Anterior cingulate cortex (tissue), 58 donors: ENCODE measurements at places on chromosomes 4 and X.

GRCh38 chrX:24153178-24153795 is 3.8 kb downstream of the ZFX start:
- no peak for DNase-seq

DNA sequence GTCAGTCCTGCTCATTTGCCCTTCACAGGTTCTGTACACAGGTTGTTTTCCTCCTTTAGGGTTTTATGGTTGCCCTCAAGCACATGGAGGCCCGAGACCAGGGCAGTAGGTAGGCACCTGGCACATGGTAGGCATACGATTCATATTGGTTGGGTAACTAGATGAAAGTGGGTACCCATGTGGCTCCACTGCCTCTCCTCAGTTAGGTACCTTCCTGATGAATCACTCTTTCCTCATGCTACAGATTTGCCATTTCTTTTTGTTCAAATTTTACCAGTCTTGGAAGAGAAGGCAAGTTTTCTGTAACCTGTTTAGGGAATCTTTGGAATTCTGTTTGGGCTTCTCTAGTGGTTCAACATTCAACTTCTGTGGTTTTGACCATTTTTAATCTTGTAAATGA is 121.3 kb downstream of the FHIP1A start:
- no peak for DNase-seq

DNA sequence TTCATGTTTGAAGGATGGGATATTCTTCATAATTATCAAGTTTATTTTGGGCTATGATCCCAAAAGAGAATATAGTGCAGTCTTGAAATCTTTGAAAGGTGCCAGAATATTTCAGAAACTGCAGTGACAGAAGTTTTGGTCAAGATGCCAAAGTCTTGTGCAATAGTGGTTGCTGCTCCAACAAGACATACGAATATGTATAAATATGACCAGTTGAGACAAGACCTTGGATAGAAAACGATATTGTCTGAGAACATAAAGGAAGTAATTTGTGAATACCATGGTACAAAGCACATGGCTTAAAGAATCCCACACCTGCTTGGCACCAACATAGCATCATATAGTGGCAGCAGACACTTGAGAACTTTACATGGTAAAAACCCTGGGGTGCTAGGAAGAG is 48.6 kb upstream of the AMELX start:
- DNase-seq: no peak

- no peak for DNase-seq
Measured at GRCh38 chr4:4267981-4268380, 20.0 kb upstream of the TMEM128 start.

- DNase-seq: no peak
Measured at GRCh38 chrX:47480576-47480975, 2.4 kb downstream of the ZNF41 start.

DNA sequence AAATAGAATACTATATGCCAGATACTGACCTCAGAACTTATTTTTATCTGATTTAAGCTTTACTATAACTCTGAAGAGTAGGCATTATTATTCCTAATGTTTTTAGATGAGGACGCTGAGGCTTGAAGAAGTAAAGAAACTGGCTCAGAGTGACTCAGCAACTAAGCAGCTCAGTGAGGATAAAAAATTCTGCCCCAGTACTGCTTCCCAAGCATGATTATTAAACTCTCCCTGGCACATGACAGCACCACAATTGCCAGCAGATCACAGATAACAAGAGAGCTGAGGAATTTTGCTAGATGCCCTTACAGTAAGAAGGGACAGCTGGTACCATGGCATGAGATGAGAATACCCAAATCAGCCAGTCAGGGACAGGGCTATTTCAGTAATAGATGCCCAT is 219.4 kb downstream of the NKX6-1 start:
- no peak for DNase-seq

GRCh38 chr4:10715696-10716095 is 31.1 kb upstream of the CLNK start:
- no peak for DNase-seq

- DNase-seq: no peak
Measured at GRCh38 chr4:111854494-111855087, 290.7 kb upstream of the FAM241A start.

DNA sequence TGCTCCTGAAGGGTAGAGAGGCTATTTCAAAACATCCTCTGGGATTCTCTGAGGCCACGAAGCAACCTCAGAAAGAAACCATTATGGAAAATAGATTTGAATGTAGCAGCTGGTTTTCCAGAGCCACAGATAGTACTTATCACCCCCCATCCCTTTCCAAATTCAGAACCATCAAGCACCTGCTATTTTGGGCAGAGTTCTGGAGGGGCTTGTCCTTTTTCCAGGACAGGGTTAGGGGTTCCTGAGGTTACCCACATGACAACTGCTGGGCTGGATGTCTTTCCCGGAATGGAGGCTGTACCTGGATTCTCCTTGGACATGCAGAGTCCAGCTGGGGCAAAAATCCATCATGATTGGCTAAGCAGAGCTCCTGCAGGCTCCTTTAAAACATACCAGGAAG is 22.0 kb upstream of the ZXDA start:
- no peak for DNase-seq

DNA sequence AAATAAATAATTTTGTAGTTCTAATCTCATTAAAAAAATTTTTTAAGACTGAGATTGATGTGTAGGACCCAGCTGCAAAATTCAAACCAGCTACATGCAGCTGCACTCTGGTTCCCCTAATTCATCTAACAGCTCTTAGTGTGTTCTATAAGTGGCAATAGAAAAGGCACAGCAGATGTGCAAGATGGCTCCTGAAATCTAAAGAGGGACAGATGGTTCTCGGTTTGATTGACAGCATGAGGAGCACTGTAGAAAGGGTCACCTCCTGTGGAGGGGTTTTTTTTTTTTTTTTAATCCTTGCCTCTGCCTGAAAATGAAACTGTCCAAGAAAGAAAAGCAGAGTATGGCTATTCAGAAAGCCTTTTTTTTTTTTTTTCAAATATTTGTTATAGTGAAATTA is 16.9 kb upstream of the OCIAD1 start:
- DNase-seq: no peak

DNA sequence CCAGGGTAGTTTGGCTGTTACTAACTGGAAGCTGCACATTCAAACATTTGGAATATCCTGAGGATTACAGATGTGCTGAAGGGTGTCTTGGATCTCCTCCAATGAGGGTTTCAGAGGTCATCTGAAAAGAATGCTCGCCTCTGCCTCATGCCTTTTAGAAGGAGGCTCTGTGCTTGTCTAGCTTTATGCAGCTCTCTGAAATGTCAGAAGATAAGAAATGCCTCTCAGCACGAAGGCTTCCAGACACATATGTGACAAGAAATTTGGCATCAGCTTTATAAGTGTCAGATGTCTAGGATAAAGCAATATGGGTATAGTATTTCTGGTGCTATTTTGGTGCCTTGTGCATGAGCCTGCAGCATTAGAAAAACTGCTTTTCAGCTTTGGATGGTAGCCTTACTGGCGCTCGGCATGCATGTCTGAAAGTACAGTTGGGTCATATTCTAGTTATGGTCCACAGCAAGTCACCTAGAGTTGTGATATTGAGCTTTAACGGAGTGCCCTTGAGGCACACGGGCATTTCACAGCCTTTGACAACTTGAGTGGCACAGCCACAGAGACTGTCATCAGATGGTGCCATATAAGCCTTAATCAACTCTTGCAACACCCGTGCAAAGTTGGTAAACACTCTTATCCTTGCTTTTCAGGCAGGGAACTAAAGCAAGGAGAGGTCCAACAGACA is 70.8 kb upstream of the PGRMC2 start:
- no peak for DNase-seq

DNA sequence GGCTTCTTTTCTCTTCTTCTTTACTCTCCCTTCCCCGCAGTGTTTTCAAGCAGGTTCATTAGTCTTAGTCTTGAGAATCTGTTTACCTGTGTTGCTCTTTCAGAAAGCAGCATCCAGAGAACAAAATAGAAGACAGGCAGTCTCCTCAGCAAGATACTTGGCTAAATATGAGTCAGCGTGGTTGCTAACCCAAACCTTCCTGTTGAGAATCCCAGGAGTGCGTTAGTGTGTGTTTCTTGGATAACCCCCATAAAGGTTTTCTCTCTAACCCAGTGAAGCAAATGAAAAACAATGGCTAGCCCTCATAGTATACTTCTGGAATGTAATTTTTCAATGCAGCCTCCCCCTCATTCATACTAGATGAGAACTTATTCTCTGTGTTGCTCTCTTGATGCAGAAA is 41.1 kb downstream of the BMPR1B start:
- no peak for DNase-seq

- DNase-seq: no peak
Measured at GRCh38 chr4:7831330-7831729, 108.3 kb downstream of the AFAP1 start.

- no peak for DNase-seq
Measured at GRCh38 chr4:10457255-10457801, at the start of gene ZNF518B. TSS of gene ZNF518B (minus strand) at chr4:10457426. CDS start at chr4:10446328, 11,098 bp downstream.

GRCh38 chrX:141632124-141632523 is 42.6 kb downstream of the SPANXA2 start:
- DNase-seq: no peak

DNA sequence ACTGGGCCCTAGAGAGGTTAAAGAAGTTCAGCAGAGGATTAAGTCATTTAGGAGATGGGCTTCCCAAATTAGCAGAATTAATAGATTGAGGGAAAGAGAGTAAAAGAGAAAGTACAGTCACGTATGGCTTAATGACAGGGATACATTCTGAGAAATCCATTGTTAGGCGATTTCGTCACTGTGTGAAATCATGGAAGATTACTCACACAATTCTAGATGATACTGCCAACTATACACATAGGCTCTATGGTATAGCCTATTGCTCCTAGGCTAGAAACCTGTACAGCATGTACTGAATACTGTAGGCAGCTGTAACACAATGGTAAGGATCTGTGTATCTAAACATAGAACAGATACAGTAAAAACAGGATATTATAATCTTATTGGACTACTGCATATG is 180.6 kb downstream of the RNF150 start:
- DNase-seq: no peak

- DNase-seq: no peak
Measured at GRCh38 chr4:58247792-58248191, 1137.6 kb upstream of the IGFBP7 start.

- DNase-seq: no peak
Measured at GRCh38 chrX:132504417-132504816, 15.6 kb upstream of the MBNL3 start.

DNA sequence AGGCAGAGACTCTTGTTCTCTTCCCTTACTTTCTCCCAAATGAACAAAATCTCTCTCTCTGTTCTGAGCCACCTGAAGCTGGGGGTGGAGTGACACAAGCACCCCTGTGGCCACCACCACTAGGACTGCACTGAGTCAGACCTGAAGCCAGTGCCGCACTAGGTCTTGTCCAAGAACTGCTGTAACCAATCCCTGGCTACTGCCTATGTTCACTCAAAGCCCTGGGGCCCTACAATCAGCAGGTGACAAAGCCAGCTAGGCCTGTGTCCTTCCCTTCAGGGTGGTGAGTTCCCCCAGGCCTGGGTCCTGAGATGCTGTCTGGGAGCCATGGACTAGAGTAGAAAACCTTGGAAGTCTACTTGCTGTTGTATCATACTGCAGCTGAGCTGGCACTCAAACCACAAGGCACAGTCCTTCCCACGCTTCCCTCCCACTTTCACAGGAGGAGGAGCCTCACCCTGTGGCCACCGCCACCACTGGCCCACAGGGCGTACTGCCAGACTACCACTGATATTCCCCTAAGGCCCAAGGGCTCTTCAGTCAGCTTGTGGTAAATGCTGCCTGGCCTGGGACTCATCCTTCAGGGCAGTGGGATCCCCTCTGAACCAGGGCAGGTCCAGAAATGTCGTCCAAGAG is 119.1 kb downstream of the RTL9 start:
- no peak for DNase-seq

- DNase-seq: no peak
Measured at GRCh38 chrX:86002076-86002896, 45.1 kb downstream of the CHM start.

- no peak for DNase-seq
Measured at GRCh38 chr4:101222156-101222845, 125.0 kb downstream of the PPP3CA start.

GRCh38 chr4:58163156-58163555 is 1053.0 kb upstream of the IGFBP7 start:
- no peak for DNase-seq

GRCh38 chr4:77418333-77418732 is 187.3 kb upstream of the CXCL13 start:
- no peak for DNase-seq

- DNase-seq: no peak
Measured at GRCh38 chr4:171812333-171812664, 905 bp upstream of the GALNTL6 start.

GRCh38 chrX:18929775-18930174 is 54.1 kb downstream of the PHKA2 start:
- no peak for DNase-seq

DNA sequence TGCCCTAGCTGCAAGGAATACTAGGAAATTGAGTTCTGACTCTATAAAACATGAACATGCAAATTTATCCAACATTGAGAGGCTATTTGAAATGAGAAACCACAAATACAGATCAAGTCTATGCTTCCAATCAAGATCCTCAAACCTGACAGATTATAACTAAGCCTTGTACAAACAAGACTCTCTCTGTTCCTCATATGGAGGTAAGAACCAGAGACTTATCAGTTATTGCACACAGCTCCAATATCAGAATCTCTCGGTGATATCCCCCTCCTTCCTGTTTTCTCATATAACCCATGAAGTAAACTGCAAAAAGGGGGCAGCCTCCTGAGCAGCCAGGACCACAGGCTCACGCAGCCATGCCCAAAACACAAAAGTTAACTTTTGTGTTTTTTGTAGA is 36.5 kb downstream of the FBXW7 start:
- DNase-seq: no peak

DNA sequence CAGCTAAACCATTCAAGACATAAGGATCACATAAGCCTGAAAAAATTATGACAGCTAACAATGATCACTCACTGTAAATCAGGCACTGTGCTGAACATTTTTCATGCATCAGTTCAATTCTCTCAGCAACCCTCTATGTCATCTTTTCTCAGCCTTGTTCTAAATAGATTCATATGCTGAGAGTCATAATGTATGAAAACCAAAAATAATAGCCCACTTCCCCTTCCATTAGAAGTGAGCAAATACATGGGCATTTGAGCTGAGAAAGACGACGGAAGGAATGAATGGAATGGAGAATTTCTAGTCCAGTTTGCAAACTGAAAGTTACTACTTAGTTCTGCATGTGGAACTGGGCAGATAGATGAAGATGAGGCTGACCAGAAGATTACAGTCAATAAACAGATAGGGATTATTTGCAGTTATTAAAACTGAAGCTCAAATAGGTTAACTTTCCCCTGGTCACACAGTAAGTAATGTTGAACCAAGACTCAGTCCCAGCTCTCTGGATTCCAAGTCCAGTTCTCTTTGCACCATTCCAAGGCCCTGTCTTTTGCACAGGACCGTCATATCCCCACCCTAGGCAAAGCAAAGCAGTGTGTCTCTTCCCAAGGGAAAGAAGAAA is 1.6 kb upstream of the SH3RF1 start:
- DNase-seq: no peak

GRCh38 chrX:119667111-119667878 is 25.7 kb downstream of the SEPTIN6 start:
- DNase-seq: no peak

DNA sequence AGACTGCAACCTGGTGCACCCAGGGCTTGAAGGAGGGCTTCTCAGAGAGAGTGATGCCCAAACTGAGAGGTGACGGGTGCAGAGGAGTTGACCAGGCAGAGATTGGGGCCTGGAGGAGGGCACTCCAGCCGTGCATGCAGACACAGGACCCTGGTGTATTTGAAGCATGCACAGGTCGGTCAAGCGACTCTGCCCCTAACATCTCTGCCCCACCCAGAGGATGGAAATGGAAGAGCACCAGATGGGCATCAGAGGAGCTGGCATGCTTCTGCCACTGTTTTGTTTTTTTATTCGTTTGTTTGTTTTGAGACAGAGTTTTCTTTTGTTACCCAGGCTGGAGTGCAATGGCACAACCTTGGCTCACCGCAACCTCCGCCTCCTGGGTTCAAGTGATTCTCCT is 320.9 kb downstream of the EVC2 start:
- DNase-seq: no peak
